Upper lobe of right lung (tissue), 1 donor: ENCODE measurements at places on chromosomes 1 and 21. TPM values are rescaled to one million over a fixed set of nuclear protein-coding genes. Genes with fewer than 3 reads are reported as not detected.

DNA sequence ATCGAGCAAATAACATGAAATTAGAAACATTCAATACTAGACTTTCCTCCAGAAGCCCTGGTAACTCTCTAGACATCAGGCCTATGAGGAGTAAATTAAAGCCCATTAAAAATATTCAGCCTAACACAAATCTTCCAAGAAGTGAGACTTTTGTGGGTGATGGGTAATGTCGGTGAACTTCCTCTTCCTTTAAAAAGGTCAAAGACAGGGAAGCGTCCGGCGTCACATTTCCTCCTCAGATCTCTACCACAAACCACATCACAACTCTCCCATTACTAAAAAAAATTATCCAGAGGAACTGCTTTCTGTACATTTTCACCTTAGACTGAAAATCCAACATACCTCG is 1.4 kb downstream of the EIF4G3 start:
- DNase-seq: peak; percentile 63

DNA sequence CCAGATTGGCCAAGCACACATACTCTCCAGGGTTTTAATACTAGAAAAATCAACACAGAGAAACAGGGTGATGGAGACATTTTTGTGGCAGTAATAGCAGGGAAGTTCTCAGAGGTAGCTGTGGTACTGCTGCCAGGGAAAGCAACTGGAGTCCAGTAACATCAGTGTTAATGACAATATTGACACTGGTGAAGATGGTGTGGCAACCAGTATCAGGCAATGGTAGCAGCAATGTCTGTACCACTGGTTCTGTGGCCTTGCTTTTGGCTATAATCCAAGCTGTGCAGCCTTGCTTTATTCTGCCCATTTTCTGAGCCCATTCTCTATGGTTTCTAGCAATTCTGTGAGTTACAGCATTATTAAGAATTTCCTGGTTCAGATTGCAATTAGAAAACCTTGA is 1.6 kb upstream of the SNX7 start:
- DNase-seq: no peak

GRCh38 chr21:33870768-33871167 is 44.8 kb downstream of the ATP5PO start:
- DNase-seq: peak; percentile 16

GRCh38 chr1:50651476-50652263 is 228.4 kb upstream of the DMRTA2 start:
- DNase-seq: no peak

- DNase-seq: no peak
These were observed 104.6 kb upstream of the TENT5C start for GRCh38 chr1:117501281-117501680.

GRCh38 chr1:68188060-68188538 is 44.2 kb downstream of the WLS start:
- DNase-seq: no peak

GRCh38 chr1:67840449-67840848 is 7.2 kb upstream of the GNG12 start:
- no peak for DNase-seq

DNA sequence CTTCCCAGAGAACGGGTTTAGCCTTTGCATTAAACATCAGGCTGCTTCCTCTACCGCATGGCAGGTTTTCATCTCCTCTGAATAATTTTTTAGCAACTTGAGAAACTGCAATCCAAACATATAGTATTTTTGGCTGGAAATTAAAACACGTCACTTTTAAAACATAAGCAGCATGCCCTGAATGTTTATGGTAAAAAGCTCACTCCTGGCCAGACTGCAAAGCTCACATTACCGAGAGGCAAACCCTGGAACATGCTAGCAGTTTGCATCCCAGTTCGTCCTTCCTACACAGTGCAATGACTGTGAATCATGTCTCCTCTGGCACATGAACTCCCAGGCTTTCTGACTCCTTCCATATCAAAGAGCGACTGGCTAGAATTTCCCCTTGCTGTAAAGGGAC is 312.3 kb downstream of the RRAGC start:
- no peak for DNase-seq

DNA sequence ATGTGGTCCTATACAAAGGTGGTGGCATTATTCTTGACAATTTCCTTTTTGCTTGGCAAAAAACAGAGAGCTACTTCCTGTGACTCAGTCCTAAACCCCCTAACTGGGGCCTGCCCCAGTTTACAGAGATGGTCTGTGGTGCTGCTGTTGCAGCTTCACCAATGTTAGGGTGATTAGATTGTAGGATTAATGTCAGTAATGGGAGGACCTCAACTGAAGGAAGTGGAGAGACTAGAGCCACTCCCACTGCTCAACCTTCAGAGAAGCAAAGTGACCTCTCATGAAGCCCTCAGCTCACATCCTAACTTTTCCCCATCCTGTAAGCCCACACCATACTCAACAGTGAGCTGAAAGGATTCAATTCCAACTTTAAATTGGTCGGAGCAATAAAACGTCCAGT is 3.6 kb downstream of the S100A6 start:
- peak; percentile 6 for DNase-seq

DNA sequence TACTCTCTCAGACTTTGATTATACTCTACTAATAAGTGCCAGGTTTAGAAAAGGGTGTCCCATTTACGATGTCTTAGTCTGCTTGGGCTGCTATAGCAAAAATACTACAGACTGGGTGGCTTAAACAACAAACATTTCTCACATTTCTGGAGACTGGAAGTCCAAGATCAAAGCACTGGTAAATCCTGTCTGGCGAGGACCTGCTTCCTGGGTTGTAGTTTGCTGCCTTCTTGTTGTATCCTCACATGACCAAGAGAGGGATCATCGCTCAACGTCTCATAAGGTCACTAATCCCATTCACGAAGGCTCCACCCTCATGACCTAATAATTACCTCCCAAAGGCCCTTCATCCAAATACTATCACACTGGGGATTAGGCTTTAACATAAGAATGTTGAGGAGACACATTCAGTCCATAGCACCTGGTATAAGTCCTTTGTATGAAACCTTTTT is 12.0 kb downstream of the PRDX6 start:
- no peak for DNase-seq

Gene LMOD1
- 38.3 TPM for total RNA-seq

Gene JAK1
- total RNA-seq: 152 TPM

Gene SLC9C2
- total RNA-seq: 0.26 TPM

Gene C1orf141
- total RNA-seq: not detected
